ENCODE measurements at places on chromosomes 1 and 21. TPM values are rescaled to one million over a fixed set of nuclear protein-coding genes. Genes with fewer than 3 reads are reported as not detected.

FALEC gene
- total RNA-seq, result 1.0 TPM

BRDT gene
- not detected for total RNA-seq

DNA sequence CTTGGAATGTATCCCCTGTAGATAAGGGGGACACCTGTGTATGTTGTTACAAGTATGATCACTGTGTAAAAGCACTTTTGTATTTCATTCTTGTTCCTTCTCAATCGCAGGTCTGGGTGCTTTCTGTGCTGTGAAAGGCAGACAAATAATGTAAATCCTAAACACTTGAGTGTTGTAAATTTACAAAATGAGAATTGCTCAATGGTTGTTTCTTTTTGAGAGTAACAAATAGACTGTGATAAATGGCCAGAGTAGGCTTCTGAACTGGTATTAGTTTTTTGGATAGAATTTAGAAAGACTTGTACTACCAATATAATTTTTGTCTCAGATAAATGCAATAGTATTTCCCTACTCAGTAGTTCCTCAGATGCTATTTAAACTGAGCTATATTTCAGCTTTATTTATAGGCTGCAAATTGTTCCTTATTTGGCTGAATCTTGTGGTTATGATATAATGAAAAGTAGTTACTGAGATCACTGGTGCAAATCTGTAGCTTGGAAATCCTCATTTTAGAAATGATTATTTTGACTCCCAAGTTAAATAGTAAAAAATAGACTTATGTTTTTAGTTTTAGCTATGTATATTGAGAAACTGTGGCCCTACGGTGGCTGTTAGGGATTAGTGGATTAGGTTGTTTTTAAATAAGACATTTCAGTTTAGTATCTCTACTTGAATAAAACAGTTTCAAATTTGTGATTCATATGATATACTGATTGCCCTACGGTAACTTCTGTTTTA, 9.2 kb downstream of the BACH1 start:
- H3K27me3 ChIP-seq, result no peaks in the 10 kb centered on the region
- H3K27ac ChIP-seq, result no peak overlapping the region
- no peaks in the 10 kb centered on the region for H3K4me1 ChIP-seq
- no peak overlapping the region for H3K4me3 ChIP-seq
- H3K36me3 ChIP-seq, result no peaks in the 10 kb centered on the region
- no peak for DNase-seq

- H3K36me3 ChIP-seq, result peaks cover 34% of the 10 kb centered on the region
- DNase-seq, result no peak
- H3K27me3 ChIP-seq, result no peaks in the 10 kb centered on the region
- no peak overlapping the region for H3K27ac ChIP-seq
- H3K4me1 ChIP-seq, result no peaks in the 10 kb centered on the region
These were observed 12.5 kb downstream of the IQGAP3 start for GRCh38 chr1:156559797-156560385.

CAMSAP2 gene
- 21.8 TPM for total RNA-seq

GRCh38 chr1:179230721-179231120, 1.2 kb upstream of the ABL2 start:
- peak overlapping the region; percentile 42 for H3K27ac ChIP-seq
- H3K4me1 ChIP-seq, result peaks cover 10% of the 10 kb centered on the region
- no peaks in the 10 kb centered on the region for H3K36me3 ChIP-seq
- no peaks in the 10 kb centered on the region for H3K27me3 ChIP-seq

JAK1 gene
- total RNA-seq, result 152 TPM

TSSK3 gene
- 0.51 TPM for total RNA-seq

- peak within 1 kb of the TSS; percentile 72 for H3K27ac ChIP-seq
- H3K4me1 ChIP-seq, result peaks cover 14% of the 10 kb centered on the region
- H3K4me3 ChIP-seq, result peak within 1 kb of the TSS; percentile 52
- H3K27me3 ChIP-seq, result no peaks in the 10 kb centered on the region
- DNase-seq, result peak; percentile 39
- no peaks in the 10 kb centered on the region for H3K36me3 ChIP-seq
These were observed at the start of gene TMCO4 for GRCh38 chr1:19799230-19800075. TSS of gene TMCO4 (minus strand) at chr1:19799916. CDS start at chr1:19780758, 19,158 bp downstream.

GRCh38 chr21:44700101-44701022, 3.4 kb downstream of the KRTAP10-12 start:
- no peaks in the 10 kb centered on the region for H3K4me1 ChIP-seq
- H3K27ac ChIP-seq, result no peak overlapping the region
- no peak overlapping the region for H3K4me3 ChIP-seq
- no peak for DNase-seq

DNA sequence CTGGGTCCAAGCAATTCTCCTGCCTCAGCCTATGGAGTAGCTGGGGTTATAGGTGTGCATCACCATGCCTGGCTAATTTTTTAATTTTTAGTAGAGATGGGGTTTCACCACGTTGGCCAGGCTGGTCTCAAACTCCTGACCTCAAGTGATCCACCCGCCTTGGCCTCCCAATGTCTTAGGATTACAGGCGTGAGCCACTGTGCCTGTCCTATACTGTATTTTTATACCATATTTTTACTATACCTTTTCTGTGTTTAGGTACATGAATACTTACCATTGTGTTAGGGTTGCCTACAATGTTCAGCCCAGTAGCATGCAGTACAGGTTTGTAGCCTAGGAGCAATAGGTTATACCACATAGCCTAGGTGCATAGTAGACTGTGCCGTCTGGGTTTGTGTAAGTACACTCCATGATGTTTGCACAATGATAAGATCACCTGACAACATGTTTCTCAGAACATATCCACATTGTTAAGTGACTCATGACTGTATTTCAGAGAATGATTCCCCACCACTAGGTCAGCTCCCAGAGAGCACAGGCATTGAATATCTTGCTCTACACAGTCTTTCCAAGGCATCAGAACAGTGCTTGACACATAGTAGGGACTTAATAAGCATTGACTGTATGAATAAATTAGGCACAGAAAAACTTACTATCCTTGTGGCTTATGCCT, 6.0 kb upstream of the CITED4 start:
- H3K36me3 ChIP-seq, result no peaks in the 10 kb centered on the region
- peaks cover 3% of the 10 kb centered on the region for H3K4me1 ChIP-seq
- H3K27ac ChIP-seq, result no peak overlapping the region
- H3K4me3 ChIP-seq, result no peak overlapping the region
- DNase-seq, result peak; percentile 59

DNA sequence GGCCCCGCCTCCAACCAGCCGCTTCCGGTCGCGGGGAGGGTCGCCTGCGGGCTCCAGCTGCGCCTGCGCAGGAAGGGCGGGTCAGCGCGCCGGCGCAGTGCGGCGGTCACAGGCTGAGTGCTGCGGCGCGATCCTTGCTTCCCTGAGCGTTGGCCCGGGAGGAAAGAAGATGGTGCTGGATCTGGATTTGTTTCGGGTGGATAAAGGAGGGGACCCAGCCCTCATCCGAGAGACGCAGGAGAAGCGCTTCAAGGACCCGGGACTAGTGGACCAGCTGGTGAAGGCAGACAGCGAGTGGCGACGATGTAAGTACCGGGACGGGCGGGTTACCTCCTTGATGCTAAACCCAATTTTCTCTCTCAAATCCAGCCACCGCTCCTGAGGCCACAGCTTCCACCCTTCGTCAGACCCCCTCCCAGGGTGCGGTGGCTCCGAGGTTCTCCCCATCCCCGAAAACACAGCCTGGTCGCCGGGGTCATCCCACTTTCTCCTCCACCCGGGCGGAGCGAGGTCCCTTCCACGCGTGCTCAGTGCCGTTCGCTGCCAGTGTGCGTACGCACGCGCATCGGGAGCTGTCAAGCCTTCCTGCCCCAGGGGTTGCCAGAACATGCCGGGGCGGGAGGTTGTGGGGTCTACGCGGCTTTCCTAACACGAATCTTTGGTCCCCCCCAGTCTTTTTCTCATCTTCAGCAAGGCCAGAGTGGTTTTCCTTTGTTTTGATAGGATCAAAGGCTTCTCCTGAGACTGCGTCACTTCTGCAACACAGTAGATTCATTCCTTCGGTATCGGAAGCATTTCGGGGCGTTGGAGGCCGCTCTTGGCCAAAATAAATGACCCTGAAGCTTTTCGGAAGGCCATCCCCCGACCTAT, at the start of gene SARS1:
TSS of gene SARS1 (plus strand) at position 95 of the 870 bp plus-strand sequence. CDS start at position 170, 75 bp downstream.
- H3K27ac ChIP-seq, result peak within 1 kb of the TSS; percentile 96
- peak; percentile 80 for DNase-seq
- H3K4me3 ChIP-seq, result peak within 1 kb of the TSS; percentile 87

DNA sequence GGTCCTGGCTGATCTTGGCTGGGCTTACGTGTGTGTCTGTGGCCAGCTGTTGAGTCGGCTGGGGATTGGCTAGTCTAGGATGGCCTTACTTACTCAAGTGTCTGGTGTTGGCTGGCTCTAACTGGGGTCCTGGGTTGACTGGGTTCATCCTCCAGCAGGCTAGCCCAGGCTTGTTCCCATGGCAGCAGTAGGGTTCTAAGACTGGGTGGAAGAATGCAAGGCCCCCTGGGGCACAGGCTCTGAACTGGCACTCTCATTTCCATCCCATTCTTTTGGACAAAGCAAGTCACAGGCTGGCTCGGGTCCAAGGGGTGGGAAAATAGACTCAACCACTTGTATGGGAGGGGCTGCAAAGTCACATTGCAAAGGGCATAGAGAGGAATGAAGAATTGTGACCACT, 7.9 kb upstream of the OPRD1 start:
- H3K27me3 ChIP-seq, result no peaks in the 10 kb centered on the region
- no peak for DNase-seq
- H3K4me3 ChIP-seq, result no peak overlapping the region
- H3K27ac ChIP-seq, result no peak overlapping the region

GRCh38 chr21:34935452-34935851, 113.7 kb downstream of the RUNX1 start:
- peaks cover 5% of the 10 kb centered on the region for H3K4me1 ChIP-seq
- DNase-seq, result peak; percentile 39
- no peak overlapping the region for H3K4me3 ChIP-seq

- H3K4me1 ChIP-seq, result no peaks in the 10 kb centered on the region
- H3K4me3 ChIP-seq, result no peak overlapping the region
- H3K36me3 ChIP-seq, result no peaks in the 10 kb centered on the region
- no peak overlapping the region for H3K27ac ChIP-seq
- no peak for DNase-seq
- no peaks in the 10 kb centered on the region for H3K27me3 ChIP-seq
These were observed 561.8 kb upstream of the ADAMTS5 start for GRCh38 chr21:27528697-27529096.

GRCh38 chr1:23958810-23959460, 693 bp upstream of the PNRC2 start:
- H3K27ac ChIP-seq, result peak overlapping the region; percentile 96
- H3K27me3 ChIP-seq, result no peaks in the 10 kb centered on the region
- peak; percentile 90 for DNase-seq

DNA sequence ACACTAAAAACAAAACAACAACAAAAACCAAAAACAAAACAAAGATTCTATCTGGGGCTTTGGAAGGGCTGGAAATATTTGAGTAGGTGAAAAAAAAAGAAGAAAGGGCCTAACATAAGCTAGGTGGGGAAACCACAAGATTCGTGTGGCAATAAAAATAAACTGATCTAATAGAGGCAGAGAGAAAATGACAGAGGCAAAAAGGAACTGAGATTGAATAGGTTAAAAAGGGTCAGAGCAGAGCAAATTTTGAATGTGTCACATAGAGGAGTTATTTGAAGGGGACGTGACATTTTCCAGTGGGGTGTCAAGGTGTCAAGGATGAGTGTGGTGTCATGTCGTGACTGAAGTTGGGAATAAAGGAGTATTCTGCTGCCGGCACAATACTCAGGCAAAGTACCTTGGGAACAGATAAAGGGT, 65.2 kb upstream of the RALGPS2 start:
- H3K27me3 ChIP-seq, result no peaks in the 10 kb centered on the region
- H3K4me3 ChIP-seq, result no peak overlapping the region
- no peak for DNase-seq

- H3K4me1 ChIP-seq, result no peaks in the 10 kb centered on the region
- no peaks in the 10 kb centered on the region for H3K36me3 ChIP-seq
- H3K27me3 ChIP-seq, result no peaks in the 10 kb centered on the region
- no peak overlapping the region for H3K27ac ChIP-seq
These were observed 17.7 kb downstream of the TNR start for GRCh38 chr1:175725684-175726083.

GRCh38 chr21:46012154-46012553, 30.6 kb downstream of the COL6A1 start:
- DNase-seq, result no peak
- no peaks in the 10 kb centered on the region for H3K4me1 ChIP-seq
- H3K27ac ChIP-seq, result no peak overlapping the region
- no peaks in the 10 kb centered on the region for H3K27me3 ChIP-seq

DNA sequence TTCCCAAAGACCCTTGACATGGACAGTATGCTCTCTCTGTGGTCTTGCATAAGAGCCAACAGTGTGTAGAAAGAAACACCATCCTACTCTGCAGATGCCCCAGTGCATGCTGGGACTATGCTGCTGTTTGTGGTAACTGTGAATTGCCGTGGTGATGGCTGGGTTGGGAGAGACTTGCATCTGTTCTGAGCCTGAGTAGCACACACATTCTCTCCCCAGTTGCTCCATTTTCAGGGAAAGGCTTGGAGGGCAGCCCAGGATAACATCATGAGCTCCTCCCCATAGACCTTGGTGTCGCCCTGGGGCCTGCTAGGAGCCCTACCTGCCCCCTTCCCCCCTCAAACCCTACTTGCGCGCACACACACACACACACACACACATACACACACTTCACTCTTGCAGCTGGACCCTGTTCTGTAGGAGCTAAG, 120.9 kb upstream of the IPO9 start:
- peak overlapping the region; percentile 51 for H3K27ac ChIP-seq
- no peaks in the 10 kb centered on the region for H3K27me3 ChIP-seq
- DNase-seq, result peak; percentile 86
- H3K36me3 ChIP-seq, result peaks cover 10% of the 10 kb centered on the region
- peaks cover 65% of the 10 kb centered on the region for H3K4me1 ChIP-seq

ZNF648 gene
- total RNA-seq, result not detected

GRCh38 chr1:82329226-82329625, 528.5 kb downstream of the ADGRL2 start:
- no peaks in the 10 kb centered on the region for H3K27me3 ChIP-seq
- H3K36me3 ChIP-seq, result no peaks in the 10 kb centered on the region
- H3K27ac ChIP-seq, result no peak overlapping the region
- no peaks in the 10 kb centered on the region for H3K4me1 ChIP-seq
- H3K4me3 ChIP-seq, result no peak overlapping the region
- no peak for DNase-seq

DNA sequence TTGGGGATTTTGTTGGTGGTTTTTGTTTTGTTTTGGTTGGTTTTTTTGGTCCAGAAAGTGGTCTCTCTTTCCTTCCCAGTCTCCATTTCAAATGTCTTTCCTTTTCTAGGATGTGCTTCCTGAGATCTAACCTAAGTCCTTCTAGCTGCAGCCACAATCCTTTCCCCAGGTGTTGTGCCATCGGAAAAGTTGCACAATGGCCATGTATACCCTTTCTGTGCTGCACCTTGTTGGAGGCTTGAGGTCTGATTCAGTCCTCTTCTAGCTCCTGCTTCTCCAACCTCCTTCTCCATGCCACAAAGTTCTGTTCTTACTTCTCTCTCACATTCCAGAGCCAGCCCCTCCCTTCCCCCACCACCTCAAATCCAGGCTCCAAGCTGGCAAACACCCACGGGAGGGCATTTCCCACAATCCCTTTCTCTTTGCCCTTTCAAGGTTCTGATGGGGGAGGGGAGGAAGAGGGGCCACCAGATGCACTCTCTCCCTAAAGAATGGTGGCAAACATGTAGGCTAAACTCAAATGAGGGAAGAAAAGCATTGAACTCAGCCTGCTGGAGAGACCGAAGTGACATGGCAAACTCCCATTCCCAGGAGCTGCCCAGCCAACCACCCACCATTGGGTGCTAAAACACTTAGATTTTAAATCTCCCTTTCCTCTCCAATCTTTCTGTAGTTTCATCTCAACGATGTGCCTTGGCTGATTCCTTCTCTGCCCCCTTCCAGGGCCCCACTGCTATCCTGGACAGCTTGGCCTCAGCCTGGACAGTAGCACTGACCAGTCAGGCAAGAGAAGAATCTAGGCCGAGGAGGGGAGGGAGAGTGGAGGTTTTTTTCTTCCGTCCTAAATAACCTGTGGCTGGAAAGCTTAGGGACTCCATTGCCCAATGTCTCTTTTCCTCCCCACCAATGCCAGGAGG, 2.9 kb downstream of the KCNJ10 start:
- no peaks in the 10 kb centered on the region for H3K4me1 ChIP-seq
- no peaks in the 10 kb centered on the region for H3K36me3 ChIP-seq
- no peak overlapping the region for H3K4me3 ChIP-seq
- peaks cover 44% of the 10 kb centered on the region for H3K27me3 ChIP-seq
- DNase-seq, result no peak

All from fibroblast of lung (primary cell).